ENCODE measurements at places on chromosomes 16 and 17. TPM values are rescaled to one million over a fixed set of nuclear protein-coding genes. Genes with fewer than 3 reads are reported as not detected.

DCUN1D3 gene
- total RNA-seq = 26.3 TPM

EFCAB5 gene
- 0.13 TPM for total RNA-seq

SMIM36 gene
- not detected for total RNA-seq

KRTAP4-3 gene
- not detected for total RNA-seq

PLA2G10 gene
- not detected for total RNA-seq

PYY gene
- total RNA-seq = not detected

ERN2 gene
- total RNA-seq = not detected

RDM1 gene
- not detected for total RNA-seq

HGS gene
- total RNA-seq = 112 TPM

DHRS7C gene
- total RNA-seq = not detected

RAD51C gene
- 27.0 TPM for total RNA-seq

OTOP2 gene
- not detected for total RNA-seq

Measured in smooth muscle cell of the pulmonary artery (primary cell).